ENCODE measurements at places on chromosomes 11 and 22.

GRCh38 chr22:32059426-32059825 lies 16.4 kb downstream of the SLC5A1 start:
- DNase-seq = no peak

DNA sequence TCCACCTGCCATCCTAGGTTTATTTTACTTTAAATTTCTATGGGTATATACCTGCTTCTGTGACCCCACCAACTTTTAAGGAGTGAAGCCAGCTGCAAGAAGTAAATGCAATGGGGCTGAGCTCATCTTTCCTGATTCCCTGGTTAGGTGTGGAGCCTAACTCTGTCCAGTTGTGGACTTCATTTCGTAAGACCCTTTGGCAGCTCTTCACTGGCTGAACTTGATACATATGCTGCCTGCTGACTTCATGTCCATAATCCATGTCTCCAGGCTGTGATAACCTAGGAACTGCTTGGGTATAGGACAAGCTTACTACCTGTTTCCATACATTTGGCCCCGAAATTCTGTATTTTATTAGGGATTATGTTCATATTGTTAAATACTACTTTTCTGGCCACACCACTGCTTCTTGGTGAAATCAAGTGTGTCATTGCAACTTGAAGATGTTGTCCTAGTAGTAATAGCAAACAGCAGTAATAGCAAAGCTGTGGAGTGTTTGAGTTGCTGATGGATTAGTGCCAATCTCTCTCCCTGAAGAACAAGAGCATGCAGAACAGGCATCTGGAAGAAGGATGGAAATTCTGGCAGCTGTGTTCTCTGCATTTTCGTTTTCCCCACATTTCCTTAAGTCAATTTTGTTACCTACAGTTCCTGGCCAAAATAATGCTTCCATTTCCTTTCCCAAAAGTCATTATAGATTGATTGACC lies 31.2 kb downstream of the LDLRAD3 start:
- DNase-seq = no peak

GRCh38 chr11:69494851-69495250 lies 13.4 kb downstream of the LINC01488 start:
- no peak for DNase-seq

- DNase-seq = no peak
These were observed 2.6 kb downstream of the HBE1 start for GRCh38 chr11:5267033-5267563.

DNA sequence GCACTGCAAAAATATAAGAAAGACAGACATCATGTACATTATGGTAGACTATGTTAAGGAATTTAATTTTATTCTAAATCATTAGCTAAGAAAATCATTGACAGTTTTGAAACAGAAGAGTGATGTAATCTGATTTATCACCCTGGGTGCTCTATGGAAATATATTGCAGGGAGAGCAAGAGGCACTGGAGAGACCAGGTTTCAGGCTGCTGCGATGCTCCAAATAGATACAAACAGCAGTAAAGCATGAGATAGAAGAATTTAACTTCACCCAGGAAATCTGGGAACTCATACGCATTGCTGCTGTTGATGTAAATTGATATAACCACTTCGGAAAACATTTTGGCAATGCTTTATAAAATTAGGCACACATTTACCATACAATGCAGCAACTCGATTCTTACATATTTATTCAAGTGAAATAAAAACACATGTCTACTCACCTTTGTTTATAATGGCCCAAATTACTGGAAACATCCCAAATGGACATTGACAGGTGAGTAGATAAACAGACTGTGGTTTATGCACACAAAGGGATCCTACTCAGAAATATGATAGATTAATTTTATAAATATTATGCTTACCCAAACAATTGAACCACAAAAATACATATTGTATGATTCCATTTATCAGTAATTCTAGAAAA lies 535.1 kb upstream of the CHORDC1 start:
- DNase-seq = no peak

GRCh38 chr22:40894417-40894816 lies 32.5 kb upstream of the DNAJB7 start:
- no peak for DNase-seq

GRCh38 chr11:128701936-128702335 lies 8.1 kb downstream of the FLI1 start:
- DNase-seq = no peak

- DNase-seq = no peak
These were observed 1154.6 kb downstream of the JRKL start for GRCh38 chr11:97544431-97544830.

GRCh38 chr11:64604458-64605243 lies 13.6 kb downstream of the SLC22A12 start:
- DNase-seq = no peak

GRCh38 chr11:62560566-62561103 lies 13.1 kb downstream of the EEF1G start:
- DNase-seq = no peak

GRCh38 chr11:57144075-57144474 lies 37.7 kb upstream of the LRRC55 start:
- DNase-seq = no peak

- no peak for DNase-seq
These were observed 59.8 kb upstream of the PRR5 start for GRCh38 chr22:44642096-44642644.

- no peak for DNase-seq
These were observed 136.3 kb downstream of the PKNOX2 start for GRCh38 chr11:125300791-125301218.

DNA sequence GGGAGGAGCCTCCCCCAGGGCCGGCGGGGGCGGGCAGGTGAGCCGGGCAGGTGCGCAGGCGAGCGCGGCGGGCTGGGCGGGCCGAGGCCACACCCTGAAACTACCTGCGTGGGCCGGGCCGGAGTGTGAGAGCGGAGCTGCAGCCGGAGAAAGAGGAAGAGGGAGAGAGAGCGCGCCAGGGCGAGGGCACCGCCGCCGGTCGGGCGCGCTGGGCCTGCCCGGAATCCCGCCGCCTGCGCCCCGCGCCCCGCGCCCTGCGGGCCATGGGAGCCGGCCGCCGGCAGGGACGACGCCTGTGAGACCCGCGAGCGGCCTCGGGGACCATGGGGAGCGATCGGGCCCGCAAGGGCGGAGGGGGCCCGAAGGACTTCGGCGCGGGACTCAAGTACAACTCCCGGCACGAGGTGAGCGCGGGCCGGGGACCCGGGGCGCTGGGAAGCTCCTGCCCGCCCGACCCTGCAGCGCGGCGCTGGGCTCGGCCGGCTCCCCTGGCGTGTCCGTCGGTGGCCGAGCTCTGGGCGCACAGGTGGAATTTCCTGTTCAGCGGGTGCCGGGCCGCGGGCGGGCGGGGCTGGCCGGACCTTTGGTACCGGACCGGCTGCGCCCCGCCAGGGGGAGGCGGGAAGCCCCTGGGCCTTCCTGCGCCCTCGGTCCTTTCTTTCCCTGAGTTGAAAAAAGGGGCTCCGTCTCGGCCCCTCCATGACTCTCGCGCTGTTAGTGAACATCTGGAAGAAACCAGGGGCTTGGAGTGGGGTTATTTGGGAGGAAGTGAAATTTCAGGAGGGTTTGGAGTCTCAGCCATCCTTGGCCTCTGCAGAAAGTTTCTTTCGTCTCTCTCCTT lies at the start of gene ST14:
ST14 (plus strand) TSS at position 126 of the 841 bp plus-strand sequence; CDS start at position 324, 198 bp downstream.
- no peak for DNase-seq

- no peak for DNase-seq
These were observed 4.7 kb upstream of the TRIM29 start for GRCh38 chr11:120142441-120143100.

- DNase-seq = no peak
These were observed 77.8 kb upstream of the CADM1 start for GRCh38 chr11:115581871-115582639.

- no peak for DNase-seq
These were observed 85.2 kb downstream of the TSPAN18 start for GRCh38 chr11:44811841-44812448.

GRCh38 chr22:30607300-30607930 lies 441 bp downstream of the TCN2 start:
- DNase-seq = no peak

GRCh38 chr11:72347691-72348090 lies 86.6 kb downstream of the CLPB start:
- DNase-seq = no peak

DNA sequence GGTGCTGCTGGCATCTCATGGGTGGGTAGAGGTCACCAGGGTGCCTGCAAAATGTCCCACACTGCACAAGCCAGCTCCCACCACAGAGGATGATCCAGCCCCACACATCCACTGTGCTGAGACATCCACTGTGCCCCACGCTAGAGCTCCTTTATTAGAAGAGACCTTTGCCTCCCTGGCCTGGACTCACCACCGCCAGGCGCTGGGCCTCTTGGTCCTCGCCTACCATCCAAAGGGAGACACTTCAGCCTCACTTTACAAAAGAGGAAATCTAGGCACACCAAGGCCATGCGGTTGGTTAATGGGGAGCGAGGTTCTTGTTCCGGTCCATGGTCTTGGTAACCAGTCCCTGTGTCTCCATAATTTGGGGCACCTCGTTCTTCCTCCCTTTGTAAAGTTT lies 3.4 kb upstream of the ANO1 start:
- no peak for DNase-seq

DNA sequence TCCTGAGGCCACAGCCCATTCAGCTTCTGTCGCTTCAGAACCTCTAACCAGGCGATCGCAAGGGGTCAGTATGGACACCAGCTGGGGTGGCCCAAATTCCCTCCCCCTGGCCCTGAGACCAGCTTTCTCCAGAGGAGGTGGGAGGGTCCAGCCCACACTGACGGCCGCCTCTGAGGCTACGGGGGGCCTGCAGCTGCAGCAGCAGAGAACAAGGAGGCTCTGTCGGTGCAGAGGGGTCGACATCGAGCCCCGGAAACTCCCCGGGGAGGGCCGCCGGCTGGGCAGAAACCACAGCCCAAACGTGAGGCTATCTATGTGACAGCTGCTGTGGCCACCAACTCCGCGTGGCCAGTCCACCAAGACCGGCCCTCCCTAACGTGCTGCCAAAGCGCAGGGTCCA lies 40.8 kb downstream of the ELFN2 start:
- no peak for DNase-seq

DNA sequence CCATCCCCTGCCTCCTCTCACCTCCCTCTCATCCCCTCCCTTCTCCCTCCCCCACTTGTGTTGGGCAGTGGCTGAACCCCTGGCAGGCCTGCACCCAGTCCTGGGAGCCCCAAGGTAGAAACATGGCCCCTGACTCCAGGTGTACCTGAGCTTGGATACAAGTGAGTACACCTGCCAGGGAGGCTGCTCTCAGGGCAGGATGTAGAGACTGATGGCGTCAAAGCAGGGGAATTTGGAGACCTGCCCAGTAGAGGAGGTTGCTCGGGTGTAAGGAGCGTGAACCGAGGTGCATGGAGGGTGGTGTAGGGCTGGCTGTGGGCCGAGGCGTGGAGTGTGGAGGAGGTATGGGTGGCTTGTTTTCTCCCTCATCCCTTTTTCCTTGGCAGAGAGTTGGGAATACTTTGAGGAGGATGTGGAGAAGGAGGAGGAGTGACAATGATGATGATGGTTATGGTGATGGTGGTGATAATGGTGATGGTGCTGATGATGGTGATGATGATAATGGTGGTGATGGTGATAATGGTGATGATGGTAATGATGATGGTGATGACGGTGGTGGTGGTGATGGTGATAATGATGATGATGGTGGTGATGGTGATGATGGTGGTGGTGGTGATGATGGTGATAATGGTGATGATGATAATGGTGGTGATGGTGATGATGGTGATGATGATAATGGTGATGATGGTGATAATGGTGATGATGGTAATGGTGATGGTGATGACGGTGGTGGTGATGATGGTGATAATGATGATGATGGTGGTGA lies 12.3 kb downstream of the MRGPRG start:
- no peak for DNase-seq

DNA sequence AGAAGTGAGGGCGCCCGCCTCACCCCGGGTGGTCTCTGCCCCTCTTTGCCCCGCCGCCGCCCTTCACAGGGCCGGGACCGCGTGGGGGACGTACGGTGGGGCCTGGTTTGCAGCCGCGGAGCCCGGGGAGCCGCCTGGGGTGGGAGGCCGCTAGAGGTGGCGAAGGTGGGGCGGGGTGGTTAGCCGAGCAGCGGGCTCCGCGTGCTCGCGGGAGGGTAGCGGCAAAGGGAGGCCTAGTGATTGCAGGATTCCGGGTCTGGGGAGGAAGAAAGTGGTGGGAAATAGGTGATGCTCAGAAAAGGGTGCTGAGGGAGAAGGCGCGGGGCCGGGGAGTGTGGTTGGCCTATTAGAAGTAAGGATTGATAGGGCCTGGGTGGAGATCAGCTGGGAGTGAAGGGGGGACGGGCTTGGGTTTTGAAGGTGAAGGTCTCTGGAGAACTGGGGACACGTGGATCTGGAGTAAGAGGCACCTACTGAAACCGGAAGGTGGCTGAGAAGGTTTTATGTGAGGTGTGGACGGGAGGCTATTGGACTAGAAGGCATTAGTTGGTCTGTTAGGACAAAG lies 571 bp downstream of the FAR1 start:
- DNase-seq = no peak

DNA sequence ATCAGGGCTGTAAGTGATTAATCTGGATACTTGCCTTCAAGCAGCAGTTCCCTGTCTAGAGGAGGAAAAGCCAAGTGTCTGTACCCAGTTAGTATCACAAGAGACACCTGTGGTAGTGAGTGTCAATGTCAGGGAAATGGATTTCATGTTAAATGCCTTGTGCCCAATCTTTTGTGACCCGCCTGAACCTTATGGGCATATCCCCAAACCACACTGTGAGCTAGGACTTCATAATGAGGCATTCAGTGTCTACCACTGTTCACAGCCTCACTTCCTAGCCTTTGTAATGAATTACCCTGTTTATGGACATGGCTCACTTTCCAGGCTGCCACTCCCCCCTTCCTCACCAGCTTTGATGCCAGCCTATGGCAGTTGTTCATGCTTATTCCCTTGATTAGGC lies 125.1 kb downstream of the TRIM44 start:
- DNase-seq = no peak

GRCh38 chr11:2041153-2041552 lies 43.5 kb upstream of the H19 start:
- DNase-seq = no peak

GRCh38 chr22:33766091-33766490 lies 154.2 kb downstream of the LARGE1 start:
- DNase-seq = no peak

- DNase-seq = no peak
These were observed 110.1 kb upstream of the ASPHD2 start for GRCh38 chr22:26318975-26319374.

DNA sequence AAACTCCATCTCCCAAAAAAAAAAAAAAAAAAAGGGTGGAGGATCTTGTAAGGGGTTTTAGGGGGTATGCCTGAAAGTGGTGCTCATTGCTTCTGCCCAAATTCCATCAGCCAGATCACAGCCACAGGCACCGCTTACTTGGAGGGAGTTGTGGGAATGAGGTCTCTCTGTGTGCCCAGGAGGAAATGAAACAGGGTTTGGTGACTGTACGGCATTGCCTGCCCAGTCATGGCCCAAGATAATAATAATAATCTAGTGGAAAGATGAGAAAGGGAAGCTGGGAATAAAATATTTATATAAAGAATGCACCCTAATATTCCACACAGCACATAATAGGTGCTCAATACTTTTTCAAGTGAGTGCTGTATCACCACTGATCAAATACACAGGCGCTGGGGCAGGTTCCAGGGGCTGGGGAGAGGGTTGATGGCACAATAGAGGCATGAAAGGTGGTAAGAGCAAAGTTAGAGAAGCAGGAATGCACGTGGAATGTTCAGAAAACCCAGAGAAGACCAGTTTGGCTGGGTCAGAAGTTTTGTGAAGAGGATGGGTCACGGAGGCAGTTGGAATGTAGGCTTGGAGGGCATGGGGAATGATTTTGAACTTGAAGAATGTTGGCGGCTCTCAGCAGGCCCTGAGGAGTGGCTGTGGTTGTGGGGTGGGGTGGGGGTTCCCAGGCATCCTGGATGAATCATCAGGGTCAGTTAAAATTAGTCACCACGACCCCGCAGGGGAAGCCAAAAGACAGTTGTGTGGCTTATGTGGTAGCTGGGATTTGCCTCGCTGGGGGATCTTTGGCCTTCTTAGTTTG lies 12.5 kb upstream of the MB start:
- DNase-seq = no peak
